ENCODE measurements at places on chromosomes 5 and 9.
A peak's percentile ranks its signal among the peaks of the same experiment; 100 is the strongest.

- DNase-seq, result no peak
Measured at GRCh38 chr5:121031491-121031890, 567.4 kb downstream of the PRR16 start.

DNA sequence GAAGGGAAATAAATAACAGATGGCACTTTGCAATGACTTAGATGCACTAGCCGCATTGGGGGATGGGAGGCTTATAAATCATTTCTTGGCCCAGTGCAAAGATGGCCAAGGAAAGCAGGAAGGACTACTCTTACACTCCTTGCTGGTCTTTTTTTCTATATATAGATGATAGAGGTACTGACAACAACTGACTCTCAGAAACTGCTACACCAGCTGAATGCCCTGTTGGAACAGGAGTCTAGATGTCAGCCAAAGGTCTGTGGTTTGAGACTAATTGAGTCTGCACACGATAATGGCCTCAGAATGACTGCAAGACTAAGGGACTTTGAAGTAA is 1.7 kb downstream of the CCNG1 start:
- DNase-seq, result no peak

DNA sequence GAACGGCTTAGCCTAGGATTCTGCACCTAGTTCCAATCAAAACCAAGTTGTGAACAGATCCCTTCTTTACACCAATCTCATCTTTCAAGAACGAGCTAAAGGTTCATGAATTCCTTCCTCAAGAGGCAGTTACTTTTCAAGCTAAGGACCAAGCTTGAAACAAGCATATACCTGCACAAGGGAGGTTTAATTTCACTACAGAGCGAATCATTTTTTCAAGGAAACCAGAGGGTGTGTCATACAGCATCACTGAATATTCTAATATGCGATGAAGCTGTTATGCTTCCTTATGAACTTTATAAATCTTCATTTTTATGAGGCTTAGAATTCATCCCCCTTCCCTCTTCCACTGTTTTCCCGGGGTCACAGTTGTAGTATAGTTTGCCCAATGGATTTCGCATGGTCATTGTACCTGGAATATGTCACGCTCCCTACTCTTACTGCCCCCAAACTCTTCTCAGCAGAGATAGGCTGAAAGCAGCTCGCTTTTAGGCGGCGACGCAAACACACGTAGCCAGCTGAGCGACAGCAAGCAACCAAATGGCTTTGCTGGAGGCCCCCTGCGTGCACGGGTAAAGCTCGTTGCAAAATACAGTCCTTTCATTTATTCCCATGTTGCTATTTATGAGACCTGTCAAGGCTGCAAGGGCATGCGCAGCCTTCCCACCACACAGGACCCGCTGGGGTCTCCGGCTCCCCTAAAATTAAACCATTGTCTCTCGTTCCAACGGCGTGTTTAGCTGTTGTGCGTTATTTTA is 832 bp downstream of the LMBRD2 start:
- peak; percentile 13 for DNase-seq

- DNase-seq, result no peak
Measured at GRCh38 chr5:78926252-78926651, 58.9 kb downstream of the ARSB start.

DNA sequence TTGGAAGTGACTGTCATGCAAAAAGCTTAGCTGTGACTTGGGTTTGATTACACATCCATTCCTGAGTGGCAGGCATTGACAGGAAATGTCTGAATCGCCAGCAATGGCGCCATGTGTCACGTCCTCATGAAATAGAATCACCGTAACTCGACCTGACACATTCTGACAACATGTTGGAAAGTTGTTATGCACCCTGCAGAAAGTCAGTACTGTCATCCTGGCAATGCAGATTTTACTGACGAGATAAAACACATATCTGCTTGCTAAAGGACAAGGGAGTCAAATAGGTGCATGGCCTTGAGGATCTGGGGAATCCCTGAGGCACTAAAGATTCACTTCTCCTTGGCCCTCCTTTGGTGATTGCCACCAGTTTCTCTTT is 344.2 kb downstream of the SPATA31D1 start:
- no peak for DNase-seq

DNA sequence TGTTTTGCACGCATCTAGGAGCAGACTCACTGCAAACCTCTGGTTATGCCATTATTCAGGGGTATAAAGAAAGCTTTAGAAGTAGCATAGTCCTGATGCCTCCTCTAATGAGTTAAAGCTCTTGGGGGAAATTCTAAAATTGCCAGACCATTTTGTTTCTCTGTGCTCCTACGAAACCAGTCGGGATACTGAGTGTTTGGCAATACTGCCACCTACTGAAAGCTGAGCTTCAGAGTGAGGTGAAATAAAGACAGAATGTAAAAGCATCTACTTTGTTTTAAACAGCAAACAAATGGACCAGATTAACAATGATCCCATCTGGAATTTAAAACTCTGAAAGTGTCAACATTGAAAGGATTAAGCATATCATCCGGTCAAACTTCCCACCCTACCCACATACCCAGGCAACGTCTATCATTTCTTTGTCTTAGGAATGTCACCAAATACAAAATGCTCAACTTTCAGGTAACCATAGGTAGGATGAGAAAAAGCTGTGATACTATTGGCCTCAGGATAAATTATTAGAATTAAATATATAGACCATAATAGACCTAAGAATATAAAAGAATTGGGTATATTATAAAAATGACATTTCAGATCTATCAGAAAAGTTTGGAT is 77.8 kb upstream of the SHISAL2B start:
- no peak for DNase-seq

GRCh38 chr5:97629276-97629675 is 446.2 kb upstream of the RIOK2 start:
- no peak for DNase-seq

DNA sequence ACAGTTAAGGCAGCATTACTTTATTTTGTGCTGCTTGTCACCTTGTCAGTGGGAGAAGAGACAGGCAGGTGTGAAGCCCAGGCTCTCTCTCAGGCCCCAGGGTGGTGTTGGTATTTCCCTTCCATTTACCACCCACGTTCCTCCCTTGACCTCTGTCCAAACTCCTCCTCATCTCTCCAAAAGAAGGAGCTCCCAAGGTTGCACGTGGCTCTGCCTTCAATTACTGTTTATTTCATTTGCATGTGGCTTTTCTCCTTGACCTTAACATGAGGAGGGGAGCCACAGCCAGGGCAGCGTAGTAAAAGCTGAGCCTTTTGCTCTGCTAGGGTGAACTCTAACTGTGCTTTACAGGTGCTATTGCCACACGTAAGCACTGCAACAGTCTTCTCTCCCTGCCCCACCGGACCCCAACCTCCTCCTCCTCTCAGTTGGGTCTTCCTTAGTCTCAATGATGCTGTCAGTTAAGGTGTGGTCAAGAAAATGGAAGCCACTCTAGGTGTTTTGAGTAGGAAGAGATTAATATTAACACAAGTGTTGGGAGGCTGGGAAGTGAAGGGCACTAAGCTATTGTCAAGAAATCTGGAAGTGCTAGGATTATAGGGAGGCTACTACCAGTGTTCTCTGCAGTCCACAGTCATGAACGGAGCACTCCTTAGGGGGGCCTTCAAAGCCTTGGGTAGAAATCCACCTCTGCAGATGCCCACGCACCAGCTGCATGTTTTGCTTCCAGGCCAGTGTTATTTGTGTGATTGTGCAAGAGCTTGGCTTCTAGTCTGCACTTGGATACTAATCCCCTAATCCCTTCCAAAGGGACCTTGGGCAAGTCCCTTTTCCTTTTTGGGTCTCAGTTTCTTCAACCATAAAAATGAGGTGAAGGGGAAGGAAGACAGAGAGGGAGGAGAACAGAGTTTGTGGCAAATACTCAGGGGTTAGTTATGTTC is 3.9 kb upstream of the ALDH1B1 start:
- no peak for DNase-seq

- DNase-seq, result no peak
Measured at GRCh38 chr9:113185271-113185670, 34.5 kb downstream of the SLC31A2 start.

GRCh38 chr9:123778232-123778902 is 151.6 kb downstream of the DENND1A start:
- no peak for DNase-seq

DNA sequence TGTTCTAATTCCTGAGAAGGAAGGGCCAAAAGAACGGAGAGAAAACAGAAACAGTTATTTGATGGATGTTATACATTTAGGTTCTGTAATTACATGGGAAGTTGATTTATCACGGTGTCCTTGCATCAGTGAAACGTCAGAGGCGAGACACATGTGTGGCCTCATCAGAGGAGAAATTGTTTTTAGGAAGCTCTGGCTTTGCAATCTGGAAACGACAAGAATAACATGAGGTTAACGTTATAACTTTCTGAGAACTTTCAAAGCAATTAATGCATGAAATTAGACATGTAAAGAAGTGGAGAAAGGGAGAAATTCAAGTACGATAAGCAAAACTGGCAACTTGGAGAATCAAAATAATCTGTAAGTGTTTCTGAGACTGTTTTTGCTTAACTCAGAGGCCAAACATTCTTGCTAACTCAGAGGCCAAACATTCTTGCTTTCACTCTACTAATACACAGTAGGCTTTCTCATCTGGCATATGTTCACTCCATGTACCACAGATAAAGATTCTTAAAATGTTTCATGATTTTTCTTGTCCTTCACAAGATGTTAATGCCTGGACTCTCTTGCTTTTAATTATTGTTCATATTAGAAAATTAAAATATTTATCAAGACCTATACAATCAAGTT is 933.0 kb downstream of the TLE4 start:
- DNase-seq, result no peak
